ENCODE measurements at places on chromosomes 13 and 19. TPM values are rescaled to one million over a fixed set of nuclear protein-coding genes. Genes with fewer than 3 reads are reported as not detected.
A peak's percentile ranks its signal among the peaks of the same experiment; 100 is the strongest.

DNA sequence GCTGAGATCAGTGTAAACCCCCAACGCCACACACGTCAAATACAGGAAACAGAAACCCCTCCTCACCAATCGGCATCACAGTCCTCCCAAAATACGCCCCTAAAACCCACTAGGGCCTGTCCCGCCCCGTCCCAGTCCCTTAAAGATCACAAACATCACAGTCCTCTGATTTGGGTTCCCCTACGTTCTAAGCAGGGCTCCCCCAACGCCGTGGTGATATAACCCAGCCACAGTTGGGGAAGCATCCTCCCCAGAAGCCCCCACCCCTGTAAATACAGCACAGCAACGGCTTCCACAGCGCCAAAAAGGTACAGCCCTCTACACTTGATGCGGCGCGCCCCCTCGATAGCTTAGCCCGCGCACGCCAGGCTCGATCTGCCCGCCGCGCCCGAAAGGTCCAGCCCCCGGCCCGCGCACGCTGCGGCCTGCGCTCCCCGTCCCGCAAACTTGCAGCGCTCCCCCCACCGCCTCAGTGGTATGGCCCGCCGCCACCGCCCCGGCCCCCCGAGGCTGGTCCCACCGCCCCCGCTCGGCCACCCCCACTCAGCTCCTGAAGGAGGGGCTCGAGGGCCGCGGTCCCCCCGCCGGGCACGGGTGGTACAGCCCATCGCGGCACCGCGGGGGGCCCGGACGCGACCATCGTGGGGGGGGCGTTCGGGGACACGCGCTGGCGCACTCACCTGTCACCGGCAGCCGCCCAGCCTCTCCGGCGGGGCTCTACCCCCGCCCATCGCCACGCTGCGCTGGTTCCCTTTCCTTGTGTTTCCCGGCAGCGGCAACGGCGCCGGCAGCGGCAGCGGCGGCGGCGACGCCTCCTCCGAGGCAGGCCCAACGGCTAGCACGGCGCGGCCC is at the start of gene AKT2:
Gene AKT2 (minus strand): TSS at position 845 of the 852 bp plus-strand sequence. CDS start 20,078 bp downstream, outside the sequence.
- peak; percentile 87 for DNase-seq

- DNase-seq: peak; percentile 49
Observed at GRCh38 chr19:38975214-38975860, at the start of gene FBXO17. Gene FBXO17, minus strand, starts transcription at chr19:38975742. Its CDS starts 25,423 bp downstream, at chr19:38950319.

GRCh38 chr13:66559093-66559492 is 671.0 kb downstream of the PCDH9 start:
- DNase-seq: no peak

The IGSF23 gene
- total RNA-seq: not detected

- no peak for DNase-seq
Observed at GRCh38 chr19:18346091-18346490, 5.7 kb downstream of the PGPEP1 start.

DNA sequence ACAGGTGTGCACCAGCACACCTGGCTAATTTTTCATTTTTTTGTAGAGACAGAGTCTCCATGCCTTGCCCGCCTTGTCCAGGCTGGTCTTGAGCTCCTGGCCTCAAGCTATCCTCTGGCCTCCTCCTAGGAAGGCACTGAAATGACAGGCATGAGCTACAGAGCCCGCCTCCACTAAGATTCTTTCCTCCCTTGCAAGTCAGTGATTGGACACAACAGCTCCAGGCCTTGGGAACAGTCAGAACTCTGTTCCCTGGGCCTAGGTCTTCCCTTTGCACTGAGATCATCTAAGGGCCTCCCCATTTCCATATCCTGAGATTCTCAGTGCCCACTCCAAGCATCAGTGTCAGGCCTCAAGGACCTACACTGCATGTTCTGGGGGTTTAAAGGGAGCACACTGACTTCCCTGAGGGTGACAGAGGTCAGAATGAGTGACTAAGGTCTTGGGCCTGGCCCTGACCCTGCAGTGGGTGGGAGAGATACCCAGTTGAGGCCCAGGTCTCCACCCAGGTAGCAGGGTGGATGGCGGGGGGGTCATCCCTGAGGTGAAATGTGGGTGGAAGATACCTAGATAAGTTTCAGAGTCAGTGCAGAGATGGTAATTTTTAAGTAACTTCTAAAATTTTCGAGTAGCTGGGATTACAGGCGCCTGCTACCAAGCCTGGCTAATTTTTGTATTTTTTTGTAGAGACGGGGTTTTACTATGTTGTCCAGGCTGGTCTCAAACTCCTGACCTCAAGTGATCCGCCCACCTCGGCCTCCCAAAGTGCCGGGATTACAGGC is 17.3 kb upstream of the ERCC1 start:
- DNase-seq: no peak

GRCh38 chr19:31268751-31269383 is 80.4 kb downstream of the TSHZ3 start:
- no peak for DNase-seq

- no peak for DNase-seq
Observed at GRCh38 chr19:48085076-48085475, 25.5 kb downstream of the PLA2G4C start.

Measured in glutamatergic neuron (in vitro differentiated cells).